ENCODE measurements at places on chromosomes 13 and 19.

GRCh38 chr19:38093587-38093986 lies 130.4 kb downstream of the DPF1 start:
- no peak for DNase-seq

DNA sequence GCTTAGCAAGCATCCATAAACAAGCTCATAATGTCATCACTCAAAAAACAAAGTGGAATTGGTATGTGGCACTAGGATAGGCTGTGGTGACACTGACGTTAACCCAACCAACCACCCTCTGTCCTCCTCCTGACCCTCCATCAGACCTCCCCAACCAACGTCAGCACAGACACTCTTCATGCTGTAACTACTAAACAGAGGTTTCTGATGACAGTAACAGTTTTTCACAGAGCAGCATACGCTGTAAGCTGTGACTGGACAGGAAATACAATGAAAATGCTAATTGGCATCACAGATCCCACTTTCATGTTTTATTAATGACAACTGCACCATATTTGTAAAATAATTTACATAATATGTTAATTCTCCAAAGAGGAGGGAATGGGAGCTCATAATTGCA lies 238.0 kb downstream of the IRS2 start:
- no peak for DNase-seq

DNA sequence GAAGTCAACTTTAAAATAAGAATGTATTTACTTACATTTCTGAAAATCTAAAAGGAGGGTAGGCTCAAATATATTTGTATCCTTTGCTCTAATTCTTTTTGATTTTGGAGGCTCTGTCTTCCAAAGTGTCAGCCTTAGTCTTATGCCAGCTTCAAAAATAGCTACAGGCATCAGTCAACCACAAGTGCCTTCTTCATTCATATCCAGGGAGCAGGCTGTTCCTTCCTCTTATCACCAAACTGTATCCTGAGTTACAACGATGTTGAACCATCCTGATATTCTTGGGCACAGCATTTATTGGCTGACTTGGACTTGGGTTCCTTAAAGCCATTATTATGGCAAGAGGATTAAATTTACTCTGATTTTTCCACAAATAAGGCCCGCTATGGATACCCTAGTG lies 1161.3 kb downstream of the PCDH17 start:
- no peak for DNase-seq

DNA sequence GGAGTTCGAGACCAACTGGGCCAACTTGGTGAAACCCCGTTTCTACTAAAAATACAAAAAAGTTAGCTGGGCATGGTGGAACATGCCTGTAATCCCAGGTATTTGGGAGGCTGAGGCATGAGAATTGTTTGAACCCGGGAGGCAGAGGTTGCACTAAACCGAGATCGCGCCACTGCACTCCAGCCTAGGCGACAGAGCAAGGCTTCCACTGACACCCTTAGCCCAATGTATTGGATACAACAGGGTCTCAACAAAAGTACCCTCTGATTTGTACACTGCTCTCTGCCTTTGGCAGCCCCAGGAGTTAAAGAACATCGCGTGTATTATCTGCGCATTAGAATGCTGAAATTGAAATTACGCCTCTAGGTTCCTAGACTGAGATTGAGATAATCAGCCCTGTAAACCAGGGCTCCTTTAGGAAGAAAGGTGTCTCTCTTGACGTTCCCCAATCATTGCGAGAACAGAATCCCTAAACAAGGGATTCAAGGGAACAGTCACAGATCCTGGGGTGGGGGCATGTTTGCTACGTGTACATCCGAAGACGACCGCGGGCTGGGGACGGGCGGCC lies 21.9 kb downstream of the IPO5 start:
- DNase-seq = peak; percentile 49

DNA sequence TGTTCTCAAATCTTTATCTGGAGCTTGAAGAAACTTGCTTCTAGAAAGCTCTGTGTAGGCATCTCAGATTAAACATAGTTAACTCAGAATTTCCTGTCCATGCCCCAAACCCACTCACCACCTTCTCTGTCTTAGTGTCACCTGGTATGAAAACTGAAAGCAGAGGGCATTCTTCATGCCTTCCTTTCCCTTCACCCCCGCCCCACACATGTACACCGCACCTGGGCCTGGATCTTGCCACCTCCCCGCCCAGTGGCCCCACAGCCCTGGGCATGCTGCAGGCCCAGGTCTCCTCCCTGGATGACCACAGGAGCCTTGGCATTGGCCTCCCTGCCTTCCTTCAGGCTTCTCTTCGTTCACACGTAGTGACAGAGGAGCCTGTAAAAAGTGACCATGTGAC lies 15.8 kb downstream of the CFAP97D2 start:
- no peak for DNase-seq

GRCh38 chr19:55305983-55306562 lies 19.1 kb downstream of the TMEM150B start:
- no peak for DNase-seq

DNA sequence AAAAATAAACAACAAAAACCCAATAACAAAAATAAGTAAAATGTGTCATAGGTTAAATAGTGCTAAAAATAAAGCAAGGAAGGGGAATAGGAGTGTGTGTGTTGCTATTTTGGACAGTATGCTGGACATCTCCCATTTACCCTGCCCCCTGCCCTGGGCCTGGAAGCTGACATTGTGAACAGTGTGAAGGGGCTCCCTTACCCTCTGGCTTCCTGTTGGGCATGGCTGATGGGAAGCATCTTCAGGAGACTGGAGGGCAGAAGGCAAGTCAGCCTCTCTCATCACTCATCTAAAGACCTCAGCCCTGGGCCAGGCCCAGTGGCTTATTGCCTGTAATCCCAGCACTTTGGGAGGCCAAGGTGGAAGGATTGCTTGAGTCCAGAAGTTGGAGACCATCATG lies 26.7 kb downstream of the KCTD15 start:
- DNase-seq = no peak

DNA sequence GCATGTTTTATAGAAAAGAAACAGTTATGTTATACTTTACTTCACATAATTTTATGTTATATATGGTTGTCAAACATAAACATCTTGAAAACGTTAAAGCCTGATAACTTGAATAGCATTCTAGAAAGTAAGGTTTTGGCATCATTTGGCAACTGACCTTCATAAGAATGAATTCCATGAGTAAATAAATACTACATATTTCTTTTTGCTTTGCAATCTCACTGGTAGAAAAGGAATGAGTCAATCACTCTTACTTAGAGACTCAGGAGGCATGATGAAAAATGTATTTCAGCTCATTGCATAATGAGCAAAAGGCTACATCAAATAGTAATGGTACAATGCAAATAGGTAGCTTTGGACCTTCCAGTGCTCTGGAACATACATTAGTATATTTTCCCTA lies 1381.9 kb downstream of the EFNB2 start:
- DNase-seq = no peak

- DNase-seq = no peak
These were observed 49.1 kb upstream of the EHD2 start for GRCh38 chr19:47663911-47664771.

DNA sequence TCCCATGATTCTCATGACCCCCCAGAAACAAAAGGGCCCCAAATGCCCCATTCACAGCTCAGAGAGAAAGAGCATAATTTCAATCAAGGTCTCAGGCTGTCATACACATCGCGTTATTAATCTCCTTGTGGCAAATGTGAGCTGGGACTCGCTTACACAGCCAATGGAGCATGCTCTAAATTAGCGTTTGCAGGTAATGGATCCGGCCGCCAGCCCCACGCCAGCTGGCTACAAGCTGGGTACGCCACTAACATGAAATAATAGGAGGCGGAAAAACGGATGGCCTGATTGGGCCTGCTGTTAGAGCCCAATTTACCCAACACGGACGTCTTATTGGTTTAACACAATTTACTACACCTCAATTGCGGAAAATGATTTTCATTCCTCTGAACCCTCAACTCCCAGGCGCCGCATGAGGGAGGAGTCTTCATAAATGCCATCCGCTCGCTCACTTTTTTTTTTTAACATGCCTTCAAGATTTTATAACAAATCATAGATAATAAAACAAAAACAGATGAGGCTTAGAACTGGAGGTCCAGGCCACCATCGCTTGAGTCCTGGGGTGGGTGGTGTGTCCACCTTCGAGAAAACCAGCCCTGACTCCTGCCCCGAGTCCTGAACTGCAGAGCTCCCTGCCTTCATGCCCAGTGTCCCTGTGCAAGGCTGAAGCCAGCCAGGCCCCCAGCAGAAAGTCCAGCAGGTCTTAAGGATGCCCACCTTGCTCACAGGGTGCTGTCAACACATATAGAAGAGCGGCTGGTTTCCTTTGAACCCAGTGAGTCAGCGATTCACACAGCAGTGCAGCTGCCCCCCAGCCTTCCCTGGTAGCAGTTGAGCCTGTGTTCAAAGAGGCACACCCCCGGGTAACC lies 62.1 kb downstream of the PEPD start:
- peak; percentile 44 for DNase-seq

GRCh38 chr13:28336193-28336657 lies 158.7 kb downstream of the FLT1 start:
- DNase-seq = no peak

DNA sequence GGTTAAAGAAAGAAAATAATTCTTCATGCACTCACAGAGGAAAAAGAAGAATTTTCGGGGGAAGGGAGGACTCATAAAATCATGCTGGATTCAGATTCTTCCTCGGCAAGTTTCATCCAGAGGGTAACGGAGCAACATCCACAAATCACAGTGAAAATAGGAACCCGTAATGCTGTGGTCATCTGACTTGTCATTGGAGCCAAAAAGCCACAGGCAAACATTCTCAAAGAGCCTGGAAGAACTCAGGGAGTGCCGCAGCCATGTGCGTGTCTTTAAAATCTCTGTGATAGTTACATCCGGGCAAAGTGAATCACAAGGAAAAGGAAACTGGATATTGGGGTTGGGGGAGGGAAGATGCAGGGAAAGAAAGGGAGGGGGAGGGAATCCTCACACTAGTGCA lies 33.0 kb upstream of the VSTM2B start:
- DNase-seq = no peak

DNA sequence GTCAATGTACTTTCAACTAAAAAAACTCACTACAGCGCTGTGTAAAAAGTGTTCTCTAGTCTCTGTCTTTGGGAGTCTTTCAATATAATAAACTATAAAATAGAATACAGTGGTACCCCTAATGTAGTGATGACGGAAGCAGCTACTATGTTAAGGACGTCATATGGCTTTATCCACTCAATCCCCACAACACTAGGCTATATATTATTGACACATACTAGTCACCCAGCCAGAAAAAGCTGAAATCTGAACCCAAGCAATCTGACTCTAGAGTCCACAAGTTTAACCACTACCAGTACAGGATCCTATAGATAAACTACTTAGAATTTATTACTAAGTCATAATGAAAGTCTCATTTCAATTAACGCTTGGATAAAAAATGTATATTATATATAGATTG lies 48.3 kb downstream of the ELF1 start:
- no peak for DNase-seq

DNA sequence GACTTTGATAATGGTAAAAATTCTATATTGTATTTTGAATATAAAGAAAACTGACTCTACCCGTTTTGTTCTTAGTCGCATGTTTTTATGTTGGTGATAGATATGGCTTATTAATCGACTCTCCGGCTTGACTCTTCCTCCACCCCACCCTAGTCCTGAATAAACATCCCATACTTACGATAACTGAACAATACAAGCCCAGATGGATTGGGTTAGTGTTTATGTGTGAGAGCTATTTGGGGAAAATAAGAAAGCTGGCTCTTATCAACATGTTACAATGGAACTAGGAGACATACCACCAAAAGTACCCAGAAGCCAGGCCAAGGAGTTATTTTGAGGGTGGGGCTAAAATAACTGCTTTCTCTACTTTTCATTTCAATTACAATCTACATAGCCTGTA lies 796.3 kb downstream of the DIAPH3 start:
- DNase-seq = no peak

GRCh38 chr19:495402-496111 lies 729 bp upstream of the MADCAM1 start:
- DNase-seq = peak; percentile 24

GRCh38 chr19:19057317-19057716 lies 6.5 kb upstream of the SLC25A42 start:
- DNase-seq = no peak

DNA sequence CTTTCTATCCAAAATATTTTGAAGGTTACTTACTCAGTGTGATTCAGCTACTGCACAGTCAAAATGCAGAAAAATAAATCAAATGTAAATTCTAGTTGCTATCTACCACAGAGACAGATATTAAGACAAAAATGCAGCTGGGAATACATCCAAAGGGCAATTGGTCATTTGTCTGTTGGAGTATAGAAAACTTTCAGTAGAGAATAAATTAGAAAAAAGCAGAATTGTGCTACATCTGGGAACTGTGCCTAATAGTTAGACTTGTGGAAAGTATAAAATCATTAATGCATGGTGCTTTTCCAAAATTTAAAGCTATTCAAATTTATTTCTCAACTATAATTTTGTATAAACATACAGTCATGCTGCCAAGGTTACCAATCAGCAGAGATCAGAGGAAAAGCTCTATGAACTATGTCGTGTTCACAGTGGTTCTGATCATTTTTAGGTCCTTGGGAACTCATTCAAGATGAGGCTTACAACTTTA lies 1635.8 kb downstream of the PCDH9 start:
- no peak for DNase-seq

- no peak for DNase-seq
These were observed 917.4 kb upstream of the MIR17HG start for GRCh38 chr13:90430127-90430526.

- DNase-seq = no peak
These were observed 8.9 kb downstream of the TSHZ3 start for GRCh38 chr19:31340042-31341025.

DNA sequence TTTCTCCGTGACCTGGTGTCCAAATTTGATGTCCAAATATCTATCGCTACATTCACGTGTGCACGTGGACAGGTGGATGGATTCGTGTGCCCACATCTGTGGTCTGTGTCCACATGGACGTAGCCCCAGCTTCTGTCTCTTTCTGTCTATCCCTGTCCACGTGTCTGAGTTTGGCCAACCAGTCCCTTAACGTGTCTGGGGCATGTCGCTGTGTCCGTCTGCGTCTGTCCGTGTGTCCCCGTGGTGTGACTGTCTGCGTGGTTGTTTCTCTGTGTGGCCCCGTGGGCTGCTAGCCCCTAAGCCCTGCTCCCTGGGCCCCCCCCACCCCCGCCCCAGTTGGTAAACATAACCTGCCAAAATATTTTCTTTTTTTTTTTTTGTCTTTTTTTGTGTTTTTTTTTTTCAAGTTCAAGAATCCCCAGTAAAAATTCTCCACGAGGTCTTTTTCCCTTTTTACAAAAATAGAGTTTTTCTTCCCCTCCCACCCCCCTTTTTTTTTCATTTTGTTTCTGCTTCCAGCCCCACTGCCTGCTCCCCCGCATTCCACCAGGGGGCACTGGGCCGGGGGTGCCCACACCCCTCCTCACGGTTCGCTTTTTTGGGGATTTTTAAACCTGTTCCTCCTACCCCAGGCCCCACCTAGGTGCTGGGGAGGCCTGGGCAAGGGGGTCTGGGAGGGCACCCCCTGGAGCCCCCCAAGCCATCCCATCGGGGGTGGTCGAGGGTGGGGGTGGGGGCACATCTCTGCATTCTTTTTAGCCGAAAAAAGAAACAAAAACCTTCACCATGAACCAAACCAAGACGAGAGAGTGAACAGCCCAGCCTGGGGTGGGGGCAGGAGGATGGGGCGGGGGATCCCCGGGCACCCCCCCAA lies 18.3 kb downstream of the PRKCSH start:
- DNase-seq = no peak

DNA sequence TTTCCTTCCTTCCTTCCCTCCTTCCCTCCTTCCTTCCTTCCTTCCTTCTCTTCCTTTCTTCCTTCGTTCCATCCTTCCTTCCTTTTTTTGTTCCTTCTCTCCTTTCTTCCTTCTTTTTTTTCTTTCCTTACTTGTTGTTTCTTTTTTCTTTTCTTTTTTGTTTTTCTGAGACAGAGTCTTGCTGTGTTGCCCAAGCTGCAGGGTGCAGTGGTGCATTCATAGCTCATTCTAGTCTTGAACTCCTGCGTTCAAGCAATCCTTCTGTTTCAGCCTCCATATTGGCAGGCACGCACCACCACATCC lies 5.5 kb upstream of the EEF2 start:
- DNase-seq = no peak

Measured in NCI-H1436 (cell line).